ENCODE measurements at places on chromosomes 6 and 20. TPM values are rescaled to one million over a fixed set of nuclear protein-coding genes. Genes with fewer than 3 reads are reported as not detected.

TREML1 gene
- 0.34 TPM for polyA plus RNA-seq

PAX1 gene
- polyA plus RNA-seq: not detected

DNA sequence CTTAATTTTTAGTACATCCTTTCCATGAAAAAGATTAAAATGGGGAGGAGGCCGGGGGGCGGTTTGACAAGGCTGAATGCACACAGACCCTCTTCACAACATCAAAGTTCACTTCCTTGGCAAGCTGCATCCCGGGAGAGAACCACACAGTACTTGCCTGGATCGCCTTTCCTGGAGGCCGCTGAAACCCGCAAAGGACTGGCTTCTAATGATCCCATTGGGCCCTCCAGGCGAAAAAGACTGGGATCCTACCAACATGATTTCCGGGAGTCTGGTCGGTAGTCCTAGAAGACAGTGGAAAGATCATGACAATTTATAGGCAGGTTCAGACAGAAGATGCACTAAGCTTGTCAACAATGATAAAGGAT, 60.2 kb downstream of the RIPOR2 start:
- DNase-seq: no peak

- DNase-seq: no peak
Observed at GRCh38 chr6:106789428-106790148, 160.2 kb downstream of the QRSL1 start.

DNA sequence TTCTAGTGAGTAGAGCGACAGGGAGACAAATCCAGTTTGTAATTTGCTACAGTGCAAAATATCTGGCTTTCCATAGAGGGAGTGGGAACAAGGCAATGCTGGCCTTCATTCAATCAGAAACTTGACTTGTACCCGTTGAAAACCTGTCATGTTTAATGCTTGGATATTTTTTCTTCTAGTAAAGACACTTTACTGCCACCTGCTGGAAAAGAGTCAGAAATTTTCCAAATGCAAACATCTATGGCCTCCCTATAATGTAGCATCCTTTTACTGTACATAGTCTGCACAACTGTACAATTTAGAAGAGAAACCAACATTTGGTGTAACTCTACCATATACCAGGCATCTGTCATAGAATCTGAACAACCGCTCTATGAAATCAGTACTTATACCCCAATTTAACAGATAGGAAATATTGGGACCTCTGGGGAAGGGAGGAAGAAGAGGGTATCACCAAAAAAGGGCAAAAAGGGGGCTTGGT, 16.7 kb upstream of the TBC1D20 start:
- DNase-seq: no peak

SLC22A16 gene
- 3.1 TPM for polyA plus RNA-seq

DNA sequence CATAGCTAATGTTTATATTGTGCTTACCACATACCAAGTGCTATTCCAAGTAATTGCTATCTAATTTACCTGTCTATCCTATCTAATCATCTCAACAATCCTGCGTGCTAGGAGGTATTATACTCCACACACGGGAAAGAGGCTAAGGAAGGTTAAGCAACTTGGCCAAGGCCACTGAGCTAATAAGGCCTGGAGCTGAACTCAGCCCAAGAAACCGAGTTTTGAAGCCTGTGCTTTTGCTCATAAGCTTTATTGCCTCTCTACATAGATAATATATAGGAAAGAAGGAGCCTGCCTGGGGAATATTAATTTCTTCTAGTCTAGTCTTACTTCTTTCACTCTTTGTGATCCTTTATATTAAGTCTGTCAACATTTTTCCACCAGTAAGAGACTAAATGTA, 67.8 kb upstream of the ADGRF4 start:
- no peak for DNase-seq

HDGFL1 gene
- not detected for polyA plus RNA-seq

GRCh38 chr6:155142168-155143028, 121.4 kb upstream of the CLDN20 start:
- no peak for DNase-seq

GRCh38 chr6:53436526-53437303, 88.0 kb upstream of the ELOVL5 start:
- no peak for DNase-seq

DNA sequence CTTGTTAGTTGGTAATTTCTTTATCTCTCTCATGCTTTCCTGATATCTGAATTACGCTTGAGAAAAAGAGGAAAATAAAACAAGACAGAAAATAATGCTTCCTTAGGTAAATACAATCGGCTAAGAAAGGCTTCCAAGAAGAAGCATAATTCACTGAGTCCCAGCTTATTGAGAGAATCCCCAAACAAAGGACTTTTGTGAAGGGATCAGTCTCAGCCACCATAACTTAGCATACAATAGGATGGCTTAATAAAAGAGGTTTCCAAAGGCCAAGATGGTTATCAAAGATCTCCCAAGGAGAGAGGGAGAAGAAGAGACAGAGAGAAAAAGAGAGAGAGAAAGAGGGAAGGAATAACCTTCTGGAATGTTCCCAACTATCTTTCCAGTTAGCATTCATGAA, 46.0 kb upstream of the SALL4 start:
- no peak for DNase-seq

- no peak for DNase-seq
Observed at GRCh38 chr6:151635741-151636140, 141.9 kb downstream of the CCDC170 start.

GRCh38 chr6:169158691-169159090, 95.0 kb downstream of the THBS2 start:
- no peak for DNase-seq

- DNase-seq: no peak
Observed at GRCh38 chr6:166488076-166488685, 98.3 kb downstream of the RAMACL start.

EFCAB8 gene
- 0.20 TPM for polyA plus RNA-seq

SNX9 gene
- polyA plus RNA-seq: 33.8 TPM

- no peak for DNase-seq
Observed at GRCh38 chr20:31673943-31674463, 36.3 kb downstream of the COX4I2 start.

DNA sequence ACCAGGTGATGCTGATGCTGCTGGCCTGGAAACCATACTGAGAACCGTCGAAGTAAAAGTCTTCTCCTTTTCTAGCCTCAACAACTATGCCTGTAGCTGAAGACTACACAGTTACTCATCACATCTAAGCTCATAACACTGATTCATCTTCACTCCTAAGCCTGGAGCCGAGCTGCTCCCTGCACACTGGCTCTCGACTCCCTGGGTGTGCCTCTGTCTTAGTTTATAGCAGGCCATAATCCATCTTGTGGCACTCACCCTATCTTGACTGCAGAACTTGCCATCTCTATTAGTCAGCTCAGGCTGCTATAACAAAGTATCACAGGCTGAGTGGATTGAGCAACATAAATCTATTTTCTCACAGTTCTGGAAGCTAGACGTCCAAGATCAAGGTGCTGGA, 191.0 kb downstream of the UNC5CL start:
- DNase-seq: no peak

DNA sequence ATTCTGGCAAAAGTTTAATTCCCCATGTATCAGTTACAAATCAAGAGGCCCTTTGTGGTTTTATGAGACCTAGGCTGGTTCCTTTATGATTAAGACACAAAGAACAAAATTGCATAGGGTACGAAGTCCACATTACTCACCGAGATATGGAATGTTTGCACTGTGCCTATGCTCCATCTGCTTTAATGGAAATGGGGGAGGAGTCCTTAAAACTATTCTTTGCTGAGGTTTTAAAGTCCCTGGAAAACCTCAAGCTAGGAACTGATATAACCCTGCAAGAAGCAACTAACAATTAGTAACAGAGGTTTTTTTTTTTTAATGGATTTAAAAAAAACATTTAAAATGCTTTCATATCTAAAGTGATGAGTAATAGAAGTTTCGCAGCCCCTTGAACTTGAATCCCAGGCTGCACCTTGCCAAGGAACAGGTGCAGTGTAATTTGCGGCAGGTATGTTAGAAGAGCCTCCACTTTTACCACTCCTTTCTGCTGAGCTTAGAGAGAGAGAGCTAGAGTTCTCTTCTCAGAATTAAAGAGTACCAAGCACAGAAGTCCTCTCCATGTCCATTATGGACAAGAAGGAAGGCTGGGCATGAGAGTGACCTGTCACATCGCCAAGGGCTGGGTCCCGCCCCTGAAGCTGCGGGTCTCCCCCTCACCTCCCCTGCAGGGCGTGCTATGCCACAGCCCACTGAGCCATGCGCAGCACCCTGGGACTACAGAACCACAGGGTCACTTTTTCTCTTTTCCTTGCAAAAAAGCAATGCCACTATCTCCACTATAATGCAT, 2.3 kb downstream of the SERPINB1 start:
- DNase-seq: no peak

TRAPPC3L gene
- 0.42 TPM for polyA plus RNA-seq

DNA sequence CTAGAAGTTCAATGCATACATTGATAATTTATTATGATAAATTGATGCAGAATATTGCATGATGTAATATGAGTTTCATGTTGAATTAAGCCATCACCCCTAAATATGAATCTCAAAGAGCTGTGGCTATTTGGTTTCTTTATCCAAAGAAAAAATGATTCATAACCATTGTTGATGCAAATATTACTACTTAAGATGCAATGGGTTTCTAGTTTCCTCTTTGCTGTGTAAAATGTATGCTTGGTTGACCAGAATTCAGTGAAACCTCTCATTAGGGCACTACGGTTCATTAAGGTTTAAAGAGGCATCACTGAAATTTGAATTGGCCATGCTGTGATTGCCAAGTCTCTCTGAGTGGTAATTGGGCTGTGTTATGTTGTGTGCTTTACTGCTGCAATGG, 492.5 kb upstream of the FLRT3 start:
- no peak for DNase-seq

GRCh38 chr6:166343150-166343487, 774 bp upstream of the SFT2D1 start:
- no peak for DNase-seq

- DNase-seq: no peak
Observed at GRCh38 chr6:137247724-137248123, 28.5 kb upstream of the IFNGR1 start.

DNA sequence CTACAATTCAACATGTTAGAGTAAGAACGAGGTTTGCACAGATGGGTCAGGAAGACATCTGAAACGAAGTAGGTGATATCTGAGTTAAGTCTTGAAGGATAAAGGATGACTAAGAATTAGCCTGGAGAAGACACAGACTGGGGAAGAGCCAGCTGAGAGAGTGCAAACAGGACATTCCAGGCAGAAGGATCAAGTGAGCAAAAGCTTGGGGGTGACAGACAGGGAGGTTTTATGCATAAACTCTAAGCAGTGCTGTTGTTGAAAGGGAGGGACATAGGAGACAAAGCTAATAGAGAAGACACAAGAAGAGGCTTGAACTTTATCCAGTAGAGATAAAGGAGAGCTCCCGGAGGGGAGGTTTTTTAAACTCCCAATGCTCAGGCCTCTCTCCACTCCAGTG, 15.0 kb upstream of the ETV7 start:
- DNase-seq: no peak

- DNase-seq: no peak
Observed at GRCh38 chr6:4936681-4937041, 67.2 kb downstream of the RPP40 start.

PTCRA gene
- not detected for polyA plus RNA-seq
